ENCODE measurements at places on chromosomes 4 and X.

DNA sequence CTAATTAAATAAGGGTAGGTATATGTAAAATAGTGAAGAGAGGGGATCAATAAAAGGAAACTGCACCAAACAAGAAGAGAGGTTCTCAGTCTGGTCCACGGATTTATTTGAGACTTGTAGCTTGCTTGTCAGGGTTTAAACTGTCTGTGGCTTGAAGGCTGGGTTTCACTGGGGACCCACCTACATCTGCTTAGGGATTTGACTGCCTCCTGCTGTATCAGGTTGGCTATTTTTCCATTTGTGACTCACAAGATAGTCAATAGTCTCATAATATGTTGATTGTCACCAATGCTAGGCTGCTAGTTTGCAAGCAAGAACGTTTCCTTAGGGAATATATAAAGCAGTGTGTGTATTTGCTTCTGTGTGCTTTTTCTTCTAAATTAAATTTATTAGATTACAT is 1950.7 kb upstream of the IGFBP7 start:
- no peak for DNase-seq

- peak; percentile 33 for DNase-seq
Observed at GRCh38 chr4:136183513-136183912, 1348.8 kb downstream of the PCDH18 start.

DNA sequence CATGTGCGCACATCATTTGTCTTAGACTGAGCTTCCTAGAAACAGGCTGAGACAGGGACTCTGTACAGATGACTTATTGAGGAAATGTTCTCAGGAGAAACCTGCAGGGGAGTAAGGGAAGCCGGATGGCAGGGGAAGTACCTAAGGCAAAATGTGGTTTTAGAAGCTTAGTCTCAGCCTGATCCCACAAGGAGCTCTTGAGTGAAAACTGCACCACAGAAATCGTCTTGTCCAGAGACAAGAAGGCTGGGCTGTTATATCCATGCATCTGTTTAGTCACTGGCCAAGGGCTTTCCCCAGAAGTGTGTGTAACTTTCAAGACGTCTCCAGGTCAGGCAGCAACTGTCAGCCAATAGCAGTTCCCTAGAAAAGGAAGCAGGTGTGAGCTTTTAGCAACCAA is 86.0 kb downstream of the FUNDC1 start:
- DNase-seq: no peak

DNA sequence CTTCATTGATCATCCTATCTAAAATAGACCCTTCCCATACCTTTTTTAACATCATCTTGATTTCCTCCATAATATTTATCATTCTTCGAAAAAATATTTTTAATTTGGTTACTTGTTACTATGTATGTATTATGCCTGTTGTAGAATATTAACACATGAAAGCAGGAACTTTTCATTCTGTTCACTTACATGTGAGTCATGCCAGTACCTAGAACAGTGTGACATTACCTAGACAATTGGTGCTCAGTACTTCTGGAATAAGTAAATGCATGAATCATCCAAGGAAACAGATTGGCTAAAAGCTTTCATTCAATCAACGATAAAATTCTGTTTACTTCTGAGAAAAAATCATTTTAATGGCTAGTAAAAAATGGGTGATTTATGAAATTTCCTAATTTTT is 76.4 kb downstream of the CXXC4 start:
- DNase-seq: no peak

DNA sequence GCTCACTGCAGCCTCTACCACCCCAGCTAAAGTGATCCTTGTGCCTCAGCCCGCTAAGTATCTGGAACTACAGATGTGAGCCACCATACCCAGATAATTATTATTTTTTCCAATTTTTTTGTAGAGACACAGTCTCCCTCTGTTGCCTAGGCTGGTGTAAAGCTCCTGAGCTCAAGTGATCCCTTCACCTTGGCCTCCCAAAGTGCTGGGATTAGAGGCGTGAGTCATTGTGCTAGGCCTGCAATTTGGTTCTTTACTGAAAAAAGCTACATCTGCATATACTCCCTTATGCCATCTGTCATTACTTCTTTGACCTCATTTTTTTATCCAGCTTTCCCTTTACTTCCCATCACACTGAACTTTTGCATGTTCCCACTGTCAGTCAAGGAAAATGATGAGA is 2012.4 kb upstream of the IGFBP7 start:
- no peak for DNase-seq

GRCh38 chrX:46628460-46629371 is 55.2 kb downstream of the CHST7 start:
- no peak for DNase-seq

DNA sequence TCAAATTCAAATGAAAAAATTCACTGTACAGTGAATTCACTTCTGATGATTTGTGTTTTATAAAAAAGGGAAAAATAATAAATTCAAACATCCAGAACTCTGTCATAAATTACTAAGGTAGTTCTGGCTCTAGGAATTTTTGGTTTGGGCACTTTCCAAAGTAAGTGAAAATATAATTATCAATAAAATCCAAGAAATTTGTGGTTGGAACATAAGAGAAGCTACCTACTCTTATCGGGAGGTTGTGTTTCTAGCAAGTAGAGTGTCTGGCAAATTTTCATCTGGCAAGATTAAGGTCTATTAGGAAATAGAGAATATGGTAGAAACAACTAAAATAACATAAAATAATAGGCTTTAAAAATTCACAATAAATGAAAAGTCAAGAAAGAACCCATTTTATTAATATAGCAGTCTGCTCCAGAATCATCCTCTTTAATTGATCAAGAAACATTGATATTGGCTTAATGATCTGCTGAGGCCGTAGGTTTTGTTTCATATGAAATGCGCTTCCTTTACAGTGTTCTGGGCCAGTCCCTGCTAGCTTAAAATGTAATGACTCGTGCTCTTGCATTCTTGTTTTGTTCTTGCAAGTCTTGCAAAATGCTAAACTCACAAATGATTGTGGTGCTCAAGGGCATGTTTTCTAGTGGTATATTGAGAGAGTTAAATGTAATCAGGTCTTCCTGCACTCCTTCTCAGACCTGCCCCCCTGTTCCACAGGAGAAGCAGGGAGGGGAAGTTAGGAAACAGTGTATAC is 331.4 kb downstream of the RAPGEF2 start:
- no peak for DNase-seq

DNA sequence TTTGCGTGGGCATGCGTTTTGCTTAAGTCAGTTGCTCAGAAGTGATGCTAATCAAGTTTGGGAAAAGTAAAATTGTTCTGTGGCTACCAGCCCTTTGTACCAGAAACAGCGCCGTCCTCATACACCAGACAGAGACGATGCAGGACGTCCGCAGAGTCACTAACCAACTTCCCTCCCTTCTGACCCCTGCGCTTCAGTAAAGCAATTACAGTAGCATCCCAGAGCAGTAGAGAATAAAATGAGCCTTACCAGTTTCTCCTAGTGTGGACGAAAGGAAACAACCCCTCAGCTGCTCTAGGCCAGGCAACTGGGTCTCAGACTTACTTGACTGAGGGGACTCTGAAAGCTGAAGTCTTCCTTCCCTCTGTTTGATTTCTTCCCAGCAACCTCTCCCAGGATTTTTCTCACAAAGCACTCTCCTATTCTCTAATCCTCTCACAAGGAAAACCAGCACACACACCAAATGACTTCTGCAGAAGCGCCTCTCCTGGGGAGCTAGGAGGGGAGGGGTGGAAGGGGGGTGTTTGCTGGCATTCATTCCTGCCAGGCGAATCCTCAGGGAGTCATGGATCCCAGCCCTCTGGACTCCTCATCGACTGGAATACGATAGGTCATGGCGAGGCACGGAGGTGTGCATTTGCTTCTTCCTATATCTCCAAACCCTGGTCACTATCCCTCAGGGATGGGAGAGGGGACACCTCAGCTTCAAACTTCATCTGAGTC is 56.0 kb upstream of the MID1 start:
- peak; percentile 27 for DNase-seq

- DNase-seq: no peak
Observed at GRCh38 chr4:125382995-125383394, 68.2 kb downstream of the FAT4 start.

GRCh38 chrX:11105080-11105479 is 6.1 kb upstream of the HCCS start:
- DNase-seq: no peak

- no peak for DNase-seq
Observed at GRCh38 chr4:108152980-108153379, 15.8 kb downstream of the LEF1 start.

GRCh38 chr4:122117743-122118142 is 34.4 kb upstream of the BLTP1 start:
- no peak for DNase-seq

DNA sequence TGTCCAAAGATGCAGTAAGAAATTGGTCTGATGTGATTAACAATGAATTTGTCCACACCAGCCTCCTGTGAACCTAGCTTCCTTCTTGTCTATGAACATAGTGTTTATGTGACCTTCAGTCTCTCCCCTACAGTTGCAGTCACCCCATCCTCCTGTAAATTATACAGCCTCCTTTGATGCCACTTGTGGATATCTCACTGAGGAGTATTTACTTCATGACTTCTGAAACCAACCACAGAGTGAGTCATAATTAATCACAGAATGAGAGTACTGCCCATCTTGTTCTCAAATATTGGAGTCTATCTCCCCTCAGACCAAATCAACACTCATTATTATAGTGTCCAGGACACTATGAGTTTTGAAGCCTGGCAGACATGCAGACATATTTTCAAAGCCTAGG is 27.3 kb upstream of the XAGE2 start:
- DNase-seq: no peak

DNA sequence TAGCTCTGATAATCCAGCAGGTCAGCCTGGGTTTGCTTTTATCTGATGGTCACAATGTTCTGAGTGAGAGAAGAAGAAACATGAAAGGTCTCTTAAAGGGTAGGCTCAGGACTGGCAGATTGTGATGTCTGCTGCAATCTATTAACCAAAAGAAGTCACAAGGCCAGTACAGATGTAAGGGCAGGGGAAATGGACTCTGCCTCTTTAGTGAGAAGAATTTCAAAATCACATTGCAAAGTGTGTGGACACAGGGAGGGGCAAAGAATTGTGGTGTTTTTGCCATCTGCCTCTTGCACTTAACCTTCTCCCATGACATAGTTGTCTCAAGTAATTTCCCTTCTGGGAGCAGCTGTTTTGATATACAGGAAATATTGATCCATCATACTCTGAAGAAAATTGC is 40.9 kb downstream of the IL1RAPL1 start:
- no peak for DNase-seq

- no peak for DNase-seq
Observed at GRCh38 chr4:53721263-53721662, 130.0 kb upstream of the LNX1 start.

- DNase-seq: peak; percentile 53
Observed at GRCh38 chr4:20252656-20253282, 1.1 kb downstream of the SLIT2 start.

DNA sequence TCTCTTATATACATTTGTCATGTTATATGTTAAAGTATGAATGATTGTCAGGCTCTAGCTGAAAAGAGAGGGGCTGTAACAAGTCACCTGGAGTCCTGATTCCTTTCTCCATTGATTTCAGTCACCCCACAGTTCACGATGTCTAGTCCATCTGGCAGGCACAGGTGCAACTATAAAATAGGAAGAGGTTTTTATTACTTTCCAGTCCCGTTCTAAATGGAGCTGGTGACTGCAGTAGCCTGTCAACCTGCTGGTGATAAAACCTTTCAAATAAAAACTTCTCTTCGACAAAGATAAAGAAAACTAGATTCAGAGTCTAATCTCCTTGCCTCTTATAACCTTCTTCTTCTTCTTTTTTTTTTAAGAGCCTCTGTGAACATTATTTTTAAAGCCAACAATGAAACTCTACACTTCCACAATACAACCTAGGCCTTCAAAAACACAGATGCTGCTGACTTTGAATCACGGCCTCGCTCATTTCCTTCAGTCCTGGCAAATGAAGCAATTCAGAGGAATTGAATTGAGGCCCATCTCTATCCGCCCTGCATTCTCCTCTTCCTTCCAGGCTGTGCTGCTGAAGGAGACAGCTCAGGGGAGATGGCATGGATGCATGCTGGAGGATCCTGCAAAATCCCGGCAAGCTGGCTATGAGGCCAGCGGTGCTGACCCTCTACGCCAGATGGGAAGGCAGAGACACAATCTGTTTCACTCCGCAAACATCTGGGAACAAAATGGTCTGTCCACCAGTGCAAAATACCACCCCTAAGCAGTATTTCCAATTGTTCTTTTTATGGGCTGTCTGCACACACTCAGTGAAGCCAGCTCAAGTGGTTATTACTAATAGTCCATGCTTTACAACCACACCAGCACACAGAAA is 27.3 kb upstream of the CDKN2AIP start:
- no peak for DNase-seq

DNA sequence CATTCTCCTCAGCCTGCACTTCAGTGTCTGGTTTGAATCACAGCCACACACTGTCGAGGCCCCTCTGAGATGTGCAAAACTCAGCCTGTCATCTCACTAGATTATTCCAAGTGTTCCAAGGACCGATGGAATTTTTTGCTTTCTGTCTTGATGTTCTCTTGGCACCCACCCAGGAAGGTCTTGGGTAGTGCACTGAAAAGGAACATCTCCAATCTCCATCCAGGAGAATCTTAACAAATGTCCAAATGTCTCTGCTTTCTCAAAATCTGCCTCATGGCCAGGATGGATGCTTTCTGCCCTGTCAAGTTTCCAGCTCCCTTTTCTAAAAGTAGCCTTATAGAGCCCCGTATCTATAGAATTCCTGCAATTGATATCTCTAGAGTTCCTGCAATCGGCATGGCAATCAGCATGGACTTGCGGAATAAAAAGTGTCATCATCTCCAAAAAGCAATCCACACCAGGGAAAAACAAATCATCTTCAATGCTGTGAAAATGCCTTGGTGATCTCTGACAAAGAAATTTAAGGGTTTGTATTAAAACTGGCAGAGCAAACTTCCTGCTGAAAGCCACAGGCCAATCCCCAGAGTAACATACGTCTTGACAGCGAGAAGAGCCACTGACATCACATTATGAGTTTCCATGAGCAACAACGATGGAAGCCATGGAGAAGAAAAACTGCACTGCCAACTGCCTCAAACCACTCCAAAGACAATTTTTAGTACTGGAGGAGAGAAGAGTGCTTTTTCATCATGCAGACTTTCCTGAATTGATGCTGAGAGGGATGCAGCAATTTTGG is 215.3 kb upstream of the FAM9B start:
- no peak for DNase-seq

DNA sequence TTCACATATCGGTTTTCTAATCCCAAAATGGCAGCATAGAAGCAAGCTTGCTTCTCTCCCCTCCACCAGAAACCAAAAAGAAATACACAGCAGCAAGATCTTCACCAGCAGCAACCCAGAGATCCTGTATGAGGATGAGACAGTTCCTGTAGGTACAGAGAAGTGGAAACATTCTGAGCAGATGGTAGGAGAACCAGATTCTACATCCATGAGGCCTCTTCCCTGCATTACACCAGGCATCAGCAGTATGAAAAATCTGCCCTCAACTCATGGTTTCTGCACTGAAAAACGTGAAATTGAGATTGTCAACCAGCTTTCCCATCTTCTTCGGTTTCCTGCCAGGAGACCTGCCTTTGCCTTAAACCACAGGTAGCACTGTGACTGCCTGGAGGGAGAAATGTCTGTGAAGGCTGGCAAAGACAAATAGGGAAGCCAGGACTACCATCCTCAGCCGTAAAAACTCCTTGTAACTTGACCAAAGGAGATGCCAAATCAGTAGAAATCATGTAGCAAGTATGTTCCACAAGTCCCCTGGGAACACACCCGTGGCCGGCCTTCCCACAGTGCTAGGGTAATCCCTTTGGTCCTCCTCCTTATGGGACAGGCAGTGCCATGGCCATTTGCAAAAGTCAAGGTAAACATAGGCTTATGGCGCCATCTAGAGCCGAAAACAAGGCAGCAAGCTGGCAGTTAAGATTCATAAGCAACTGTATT is 24.0 kb upstream of the MTHFD2L start:
- DNase-seq: peak; percentile 72

GRCh38 chr4:10647846-10648245 is 36.7 kb downstream of the CLNK start:
- DNase-seq: no peak
